HCT116 (cell line): ENCODE measurements at places on chromosomes 7 and 10.

DNA sequence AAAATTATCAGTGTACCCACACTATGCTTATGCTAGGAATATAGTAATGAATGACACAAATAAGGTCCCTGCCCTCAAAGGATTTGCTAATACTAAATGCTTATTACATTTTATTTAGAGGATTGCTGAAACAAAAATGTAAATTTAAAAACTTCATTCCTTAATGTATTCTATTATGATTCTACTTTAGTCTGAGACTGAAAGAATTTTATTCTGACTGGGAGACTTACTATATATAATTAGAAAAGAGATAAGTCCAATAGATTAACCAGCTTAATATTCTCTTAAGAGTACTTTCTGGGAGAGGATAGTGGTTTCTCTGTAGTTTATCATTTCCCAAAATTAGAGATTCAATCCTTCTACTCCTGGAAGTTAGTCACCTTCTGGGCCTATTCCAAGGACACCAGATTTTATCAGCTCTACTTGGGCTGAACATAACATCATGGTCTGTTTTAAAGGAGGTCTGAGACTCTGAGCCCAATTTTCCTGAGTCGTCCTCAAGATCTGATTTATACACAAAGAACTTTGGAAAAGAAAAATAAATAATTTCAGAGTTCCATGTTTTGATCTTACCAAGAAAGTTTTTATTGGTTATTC lies 41.1 kb downstream of the ASZ1 start:
- no peaks in the 10 kb centered on the region for H3K36me3 ChIP-seq
- H3K27me3 ChIP-seq, result no peaks in the 10 kb centered on the region
- peaks cover 12% of the 10 kb centered on the region for H3K4me1 ChIP-seq

DNA sequence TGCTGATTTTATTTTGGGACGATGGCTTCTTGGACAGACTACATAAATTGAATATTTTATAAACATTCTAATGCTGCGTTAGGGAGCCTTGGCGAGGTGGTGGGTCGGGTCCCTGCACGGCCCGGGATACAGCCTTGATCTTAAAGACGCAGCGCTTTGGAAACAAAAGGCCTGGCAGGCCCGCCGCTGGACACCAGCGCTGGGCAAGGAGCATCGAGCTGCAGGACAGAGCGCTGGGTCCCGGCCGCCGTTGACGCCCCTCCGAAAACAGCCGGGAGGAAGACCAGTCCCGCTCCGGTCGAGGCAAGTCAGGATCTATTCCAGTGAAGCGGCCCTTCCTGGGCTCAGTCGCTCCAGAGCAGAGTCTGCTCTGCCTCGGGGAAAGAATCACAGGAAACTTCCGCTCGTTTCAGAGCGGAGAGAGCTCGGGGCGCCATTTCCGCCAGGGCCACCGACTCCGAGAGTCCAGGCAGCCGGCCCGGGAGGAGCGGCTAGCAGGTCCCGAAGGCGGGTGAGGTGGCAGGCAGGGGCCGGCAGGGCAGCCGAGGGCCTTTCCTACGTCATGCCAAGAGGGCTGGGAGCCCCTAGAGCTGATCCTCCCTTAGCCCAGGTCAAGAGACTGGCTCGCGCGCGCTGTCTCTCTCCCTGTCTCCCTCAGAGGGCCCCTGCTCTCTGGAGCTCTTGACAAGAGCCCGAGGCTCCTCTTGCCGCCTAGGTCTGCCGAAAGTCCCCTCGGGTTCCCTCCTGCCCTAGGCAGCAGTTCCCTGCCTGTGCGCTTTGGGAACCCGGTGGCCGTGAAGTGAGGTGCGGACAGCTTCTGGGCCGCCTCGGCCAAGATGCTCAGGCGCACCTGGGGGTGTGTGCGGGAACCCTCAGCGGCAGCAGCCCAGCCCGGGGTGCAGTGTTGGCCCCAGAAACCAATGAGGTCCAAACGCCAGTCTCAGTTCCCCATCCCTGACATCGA lies 1.4 kb upstream of the DRGX start:
- DNase-seq, result no peak
- no peak overlapping the region for H3K27ac ChIP-seq
- no peak overlapping the region for H3K4me3 ChIP-seq
- H3K36me3 ChIP-seq, result no peaks in the 10 kb centered on the region

DNA sequence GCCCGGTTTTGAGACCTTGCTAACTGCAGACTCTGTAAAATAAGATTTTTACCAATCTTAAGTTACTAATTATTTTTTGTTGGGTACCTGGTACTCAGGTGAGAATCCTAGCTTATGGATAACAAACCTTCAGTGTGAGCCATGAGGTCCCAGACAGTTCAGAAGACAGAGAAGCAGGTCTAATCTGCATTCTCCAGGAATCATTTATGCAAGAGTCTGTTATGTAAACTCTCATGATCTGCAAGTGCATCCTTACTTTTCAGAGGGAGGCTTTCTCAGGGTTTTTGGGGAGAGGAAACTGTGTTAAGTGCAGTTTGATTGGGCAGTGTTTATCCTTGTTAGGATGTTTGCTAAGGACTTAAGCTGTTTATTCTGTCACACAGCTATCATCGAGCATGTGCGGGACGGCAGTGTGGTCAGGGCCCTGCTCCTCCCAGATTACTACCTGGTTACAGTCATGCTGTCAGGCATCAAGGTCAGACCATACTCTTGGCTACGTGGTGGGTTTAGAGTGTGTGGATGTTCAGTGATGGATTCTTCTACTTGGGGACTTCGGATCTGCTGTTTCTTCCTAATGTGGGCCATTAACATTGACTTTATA lies 50.2 kb downstream of the SND1 start:
- DNase-seq, result no peak
- H3K27me3 ChIP-seq, result no peaks in the 10 kb centered on the region
- no peak overlapping the region for H3K27ac ChIP-seq
- H3K36me3 ChIP-seq, result peaks cover 90% of the 10 kb centered on the region

DNA sequence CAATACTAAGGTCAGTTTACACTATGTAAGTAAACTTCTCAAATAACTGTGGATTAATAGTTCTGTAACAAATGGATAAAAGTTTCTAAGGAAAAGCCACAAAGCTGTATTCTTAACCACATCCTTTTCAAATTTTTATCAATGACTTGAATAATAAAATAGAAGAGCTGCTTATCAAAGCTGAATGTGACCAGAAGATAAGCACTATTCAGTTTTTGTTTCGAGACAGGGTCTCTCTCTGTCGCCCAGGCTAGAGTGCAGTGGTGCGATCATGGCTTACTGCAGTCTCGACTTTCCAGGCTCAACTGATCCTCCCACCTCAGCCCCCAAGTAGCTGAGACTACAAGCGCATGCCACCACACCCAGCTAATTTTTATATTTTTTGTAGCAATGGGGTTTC lies 17.0 kb downstream of the UPF2 start:
- no peak for DNase-seq
- no peak overlapping the region for H3K27ac ChIP-seq
- no peak overlapping the region for H3K4me3 ChIP-seq
- H3K27me3 ChIP-seq, result no peaks in the 10 kb centered on the region

GRCh38 chr10:35327790-35328403 lies 8.4 kb upstream of the CCNY start:
- peaks cover 16% of the 10 kb centered on the region for H3K4me1 ChIP-seq
- no peaks in the 10 kb centered on the region for H3K36me3 ChIP-seq
- H3K27ac ChIP-seq, result no peak overlapping the region

- peak; percentile 13 for DNase-seq
- no peaks in the 10 kb centered on the region for H3K27me3 ChIP-seq
- peaks cover 13% of the 10 kb centered on the region; the same call in 1 of the 2 replicates for H3K4me1 ChIP-seq
- peak overlapping the region; percentile 19; the same call in 1 of the 2 replicates for H3K27ac ChIP-seq
- H3K36me3 ChIP-seq, result no peaks in the 10 kb centered on the region
These were observed 8.6 kb upstream of the CRYGN start for GRCh38 chr7:151448261-151449252.

- H3K4me3 ChIP-seq, result no peak overlapping the region
- H3K36me3 ChIP-seq, result no peaks in the 10 kb centered on the region
- no peaks in the 10 kb centered on the region for H3K4me1 ChIP-seq
- H3K27ac ChIP-seq, result no peak overlapping the region
- no peak for DNase-seq
- peaks cover 54% of the 10 kb centered on the region for H3K27me3 ChIP-seq
These were observed 157.0 kb downstream of the DGKI start for GRCh38 chr7:137689761-137690160.

DNA sequence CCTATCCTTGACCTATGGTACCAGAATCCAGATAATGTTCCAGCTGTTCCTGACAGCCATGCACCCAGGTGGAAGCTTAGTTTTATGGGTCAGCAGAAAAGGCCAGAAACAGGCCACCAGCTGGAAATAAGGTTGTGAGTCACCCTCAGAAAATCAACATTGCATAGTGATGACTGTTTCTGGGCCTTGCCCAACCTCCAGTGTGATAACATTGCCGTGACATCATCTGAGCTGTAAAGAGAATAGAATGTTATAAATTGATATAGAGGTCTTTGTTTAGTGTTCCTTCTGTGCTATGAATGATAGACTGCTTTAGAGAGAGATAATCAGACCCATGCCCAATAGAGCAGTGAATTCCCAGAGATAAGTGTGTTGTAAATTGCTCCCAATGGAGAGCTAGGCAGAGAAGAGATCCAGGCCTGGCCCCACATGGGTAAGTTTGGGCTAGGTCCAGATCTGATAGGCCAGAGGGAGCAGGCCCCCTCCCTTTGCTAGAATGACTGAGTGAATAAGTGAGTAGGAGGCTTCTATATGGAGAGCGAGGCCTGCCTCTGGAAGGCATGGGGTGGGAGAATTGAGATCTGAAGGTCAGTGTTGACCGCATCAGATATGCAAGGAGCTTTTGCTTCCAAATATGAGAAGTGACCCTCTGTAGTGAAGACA lies 14.2 kb upstream of the HPS1 start:
- H3K27ac ChIP-seq, result no peak overlapping the region
- H3K4me1 ChIP-seq, result peaks cover 14% of the 10 kb centered on the region
- H3K27me3 ChIP-seq, result no peaks in the 10 kb centered on the region; the same call in 1 of the 2 replicates
- H3K4me3 ChIP-seq, result no peak overlapping the region
- H3K36me3 ChIP-seq, result no peaks in the 10 kb centered on the region

DNA sequence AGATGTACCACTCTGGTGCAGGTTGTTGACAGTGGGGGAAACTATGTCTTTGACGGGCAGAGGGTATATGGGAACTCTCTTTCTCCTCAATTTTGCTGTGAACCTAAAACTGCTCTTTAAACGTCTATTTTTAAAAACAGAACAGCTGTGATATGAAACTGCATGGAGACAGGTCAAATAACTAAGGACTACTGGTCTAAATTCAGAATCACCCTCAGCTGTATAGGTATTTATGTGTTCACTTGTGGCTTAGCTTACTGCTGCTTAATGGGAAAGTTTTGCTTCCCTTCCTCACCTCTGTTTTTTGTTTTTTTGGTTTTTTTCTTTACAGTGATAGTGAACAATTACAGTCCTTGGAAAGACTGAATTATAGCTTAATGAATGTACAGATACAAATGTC lies 86.9 kb upstream of the STRIP2 start:
- no peaks in the 10 kb centered on the region for H3K27me3 ChIP-seq
- no peaks in the 10 kb centered on the region for H3K36me3 ChIP-seq
- H3K4me1 ChIP-seq, result no peaks in the 10 kb centered on the region
- H3K4me3 ChIP-seq, result no peak overlapping the region
- no peak for DNase-seq

- no peaks in the 10 kb centered on the region for H3K36me3 ChIP-seq
- no peak for DNase-seq
- peaks cover 14% of the 10 kb centered on the region; the same call in 1 of the 2 replicates for H3K27me3 ChIP-seq
These were observed 181.2 kb downstream of the BICC1 start for GRCh38 chr10:58693919-58694318.

DNA sequence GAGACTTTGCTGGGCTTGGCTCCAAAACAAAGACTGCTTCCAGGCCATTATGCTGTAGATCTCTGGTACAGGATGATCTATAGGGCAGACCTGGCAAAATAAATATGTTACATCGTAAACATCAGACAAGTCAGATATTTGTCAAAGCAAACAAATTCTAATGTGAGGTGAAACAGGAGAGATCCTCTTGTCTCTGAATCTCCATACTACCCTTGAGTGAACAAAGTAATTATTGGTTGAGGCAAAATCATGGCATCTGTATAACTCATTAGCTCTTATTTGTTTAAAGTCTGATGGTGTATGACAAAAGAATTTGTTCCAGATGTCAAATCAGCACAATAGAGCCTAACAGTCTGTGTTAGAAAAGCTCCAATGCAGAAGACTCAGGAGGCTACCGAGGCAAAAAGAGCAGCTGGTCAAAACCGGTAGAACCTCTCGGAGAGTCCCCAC lies 1291.5 kb downstream of the TYW1 start:
- H3K4me3 ChIP-seq, result no peak overlapping the region
- no peaks in the 10 kb centered on the region for H3K4me1 ChIP-seq
- DNase-seq, result no peak
- no peaks in the 10 kb centered on the region for H3K27me3 ChIP-seq
- no peak overlapping the region for H3K27ac ChIP-seq

DNA sequence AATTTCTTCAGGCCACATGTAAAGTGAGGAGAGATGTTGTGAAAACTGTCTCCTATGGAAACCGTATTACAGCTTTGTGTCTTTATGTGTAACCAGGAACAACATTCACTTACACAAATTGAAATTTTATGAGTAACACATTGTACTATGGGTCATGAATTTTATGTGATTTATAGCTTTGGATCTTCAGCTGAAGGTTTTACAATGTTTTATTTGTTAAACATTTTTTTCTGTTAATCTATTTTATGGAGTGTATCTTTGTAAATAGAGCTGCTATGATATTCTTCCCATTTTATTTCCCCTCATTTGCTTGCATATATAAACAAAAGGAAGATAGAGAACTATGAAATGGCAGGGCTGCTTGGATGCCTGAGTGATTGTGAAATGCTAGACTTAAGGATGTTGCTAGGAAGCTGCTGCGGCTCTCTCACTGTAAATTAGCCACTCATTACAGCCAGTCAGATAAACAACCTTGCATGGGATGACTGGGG lies 104.5 kb upstream of the PCLO start:
- H3K36me3 ChIP-seq, result no peaks in the 10 kb centered on the region
- no peaks in the 10 kb centered on the region for H3K27me3 ChIP-seq
- H3K4me3 ChIP-seq, result no peak overlapping the region
- DNase-seq, result no peak

GRCh38 chr7:117480978-117481377 lies 1.2 kb downstream of the CFTR start:
- H3K4me3 ChIP-seq, result no peak overlapping the region
- no peaks in the 10 kb centered on the region for H3K4me1 ChIP-seq
- no peak overlapping the region for H3K27ac ChIP-seq
- DNase-seq, result no peak
- no peaks in the 10 kb centered on the region for H3K27me3 ChIP-seq
- no peaks in the 10 kb centered on the region for H3K36me3 ChIP-seq

DNA sequence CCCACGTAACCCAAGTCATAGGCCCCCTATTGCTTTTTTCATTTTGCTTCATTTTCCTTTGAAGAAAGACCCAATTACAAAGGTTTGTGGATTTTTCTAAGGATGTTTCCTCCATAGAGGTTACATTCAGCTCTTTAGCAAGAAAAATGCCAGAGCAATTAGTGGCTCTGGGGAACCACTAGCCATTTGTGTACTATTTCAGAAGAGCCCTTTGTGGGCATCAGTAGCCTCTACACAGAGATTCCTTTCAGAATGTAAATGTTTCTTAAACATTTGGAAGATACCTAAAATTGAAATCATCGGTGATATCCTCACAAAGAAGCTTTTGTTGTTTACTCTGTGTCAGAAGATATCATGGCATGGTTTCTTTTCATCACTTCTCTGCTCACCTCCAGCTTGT lies 291.0 kb upstream of the KMT2E start:
- no peak overlapping the region for H3K4me3 ChIP-seq
- no peaks in the 10 kb centered on the region for H3K36me3 ChIP-seq
- no peak overlapping the region for H3K27ac ChIP-seq
- no peaks in the 10 kb centered on the region for H3K4me1 ChIP-seq
- no peak for DNase-seq
- peaks cover 15% of the 10 kb centered on the region; the same call in 1 of the 2 replicates for H3K27me3 ChIP-seq
